A375 (cell line): ENCODE measurements at places on chromosomes 6 and 20. TPM values are rescaled to one million over a fixed set of nuclear protein-coding genes. Genes with fewer than 3 reads are reported as not detected.

The CRISP2 gene
- 0.29 TPM in 1 of 2 replicates, not detected in the other for total RNA-seq

The LYRM4 gene
- total RNA-seq, result 7.5 and 8.8 TPM in 2 replicates

The XKR7 gene
- total RNA-seq, result not detected in 2 replicates

The SLC24A3 gene
- 2.0 TPM in 2 replicates for total RNA-seq

The EFCAB8 gene
- 0.05 TPM in 1 of 2 replicates, not detected in the other for total RNA-seq

The HCRTR2 gene
- total RNA-seq, result not detected in 2 replicates

The TGM6 gene
- not detected in 2 replicates for total RNA-seq

The RNF217 gene
- total RNA-seq, result 5.4 and 7.3 TPM in 2 replicates

The SPAG4 gene
- total RNA-seq, result 11.2 and 13.6 TPM in 2 replicates

The GPR63 gene
- 0.69 and 0.72 TPM in 2 replicates for total RNA-seq

The MYBL2 gene
- 53.2 and 62.7 TPM in 2 replicates for total RNA-seq

The TGM3 gene
- total RNA-seq, result not detected in 2 replicates

The HLA-DQB2 gene
- total RNA-seq, result 0.19 TPM in 1 of 2 replicates, not detected in the other

The UST gene
- 2.8 and 4.1 TPM in 2 replicates for total RNA-seq

The ZNF292 gene
- 8.5 and 10.9 TPM in 2 replicates for total RNA-seq

The DSP gene
- 6.9 and 7.9 TPM in 2 replicates for total RNA-seq

The SLC32A1 gene
- total RNA-seq, result not detected in 2 replicates

The SNAP25 gene
- total RNA-seq, result 0.34 and 0.64 TPM in 2 replicates

The IYD gene
- 0.04 TPM in 1 of 2 replicates, not detected in the other for total RNA-seq

The SGK1 gene
- 213 and 234 TPM in 2 replicates for total RNA-seq

The FAM209B gene
- total RNA-seq, result 1.1 TPM in 1 of 2 replicates, not detected in the other

The MYH7B gene
- 0.04 and 0.13 TPM in 2 replicates for total RNA-seq

The DST gene
- 61.8 and 83.9 TPM in 2 replicates for total RNA-seq

The CGA gene
- total RNA-seq, result not detected in 2 replicates

The RAB44 gene
- 0.11 TPM in 1 of 2 replicates, not detected in the other for total RNA-seq

The TCF21 gene
- 0.08 TPM in 1 of 2 replicates, not detected in the other for total RNA-seq

The PTK6 gene
- 0.24 TPM in 1 of 2 replicates, not detected in the other for total RNA-seq

The HLA-DMB gene
- total RNA-seq, result 16.0 and 16.5 TPM in 2 replicates

The PKIB gene
- total RNA-seq, result 1.4 and 2.3 TPM in 2 replicates

The ADISSP gene
- 50.1 and 55.5 TPM in 2 replicates for total RNA-seq

The ARMC2 gene
- 0.34 and 0.66 TPM in 2 replicates for total RNA-seq

The PAK5 gene
- not detected in 2 replicates for total RNA-seq

The TSPO2 gene
- total RNA-seq, result not detected in 2 replicates

The ZFP57 gene
- not detected in 2 replicates for total RNA-seq

The KCNK16 gene
- not detected in 2 replicates for total RNA-seq

The PPP1R3G gene
- total RNA-seq, result 0.08 TPM in 1 of 2 replicates, not detected in the other

The TSHZ2 gene
- 1.1 and 1.5 TPM in 2 replicates for total RNA-seq

The SLC17A3 gene
- not detected in 2 replicates for total RNA-seq

The GHRH gene
- not detected in 2 replicates for total RNA-seq

The C4B gene
- total RNA-seq, result 1.8 and 2.1 TPM in 2 replicates

The HNF4A gene
- not detected in 2 replicates for total RNA-seq

The PLA2G7 gene
- total RNA-seq, result 1.7 and 2.5 TPM in 2 replicates

The SNAP91 gene
- total RNA-seq, result 0.57 and 0.93 TPM in 2 replicates

The RAB32 gene
- 16.7 and 17.7 TPM in 2 replicates for total RNA-seq

The CDC25B gene
- 94.8 and 107 TPM in 2 replicates for total RNA-seq

The GABRR2 gene
- total RNA-seq, result 0.24 and 0.26 TPM in 2 replicates
